ENCODE measurements at places on chromosomes 11 and 22.
A peak's percentile ranks its signal among the peaks of the same experiment; 100 is the strongest.

DNA sequence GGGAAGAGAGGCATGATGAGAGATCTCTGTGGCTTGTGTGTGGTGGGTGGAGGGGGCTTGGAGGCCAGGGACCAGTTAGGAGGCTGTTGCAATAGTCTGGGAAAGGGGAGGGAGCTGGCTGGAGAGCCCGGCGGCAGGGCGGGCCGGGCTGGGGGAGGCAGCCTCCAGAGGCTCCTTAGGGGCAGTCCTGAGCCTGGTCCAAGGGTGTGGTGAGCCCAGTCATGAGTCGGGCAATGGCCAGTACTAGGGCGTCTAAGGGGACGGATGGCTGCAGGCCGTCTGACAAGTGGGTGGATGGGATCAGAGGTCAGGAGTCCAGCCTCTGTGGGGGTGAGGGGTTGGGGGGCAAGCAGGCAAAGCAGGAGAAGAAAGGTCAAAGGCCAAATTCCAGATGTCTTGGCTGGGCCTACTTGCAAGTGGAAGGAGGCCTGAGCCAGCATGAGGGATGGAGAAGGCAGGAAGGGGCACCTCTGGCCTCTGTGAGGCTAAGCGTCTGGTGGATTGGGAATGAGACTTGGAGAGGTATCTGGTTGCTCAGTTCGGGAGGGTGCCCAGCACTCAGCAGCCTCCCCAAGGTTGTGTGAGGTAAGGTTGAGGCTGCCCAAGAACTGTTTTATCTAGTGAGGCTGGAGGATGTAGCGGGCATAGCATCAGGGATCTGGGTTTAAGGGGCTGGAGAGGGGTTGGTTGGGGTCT lies 6.0 kb upstream of the CD248 start:
- no peak for DNase-seq

DNA sequence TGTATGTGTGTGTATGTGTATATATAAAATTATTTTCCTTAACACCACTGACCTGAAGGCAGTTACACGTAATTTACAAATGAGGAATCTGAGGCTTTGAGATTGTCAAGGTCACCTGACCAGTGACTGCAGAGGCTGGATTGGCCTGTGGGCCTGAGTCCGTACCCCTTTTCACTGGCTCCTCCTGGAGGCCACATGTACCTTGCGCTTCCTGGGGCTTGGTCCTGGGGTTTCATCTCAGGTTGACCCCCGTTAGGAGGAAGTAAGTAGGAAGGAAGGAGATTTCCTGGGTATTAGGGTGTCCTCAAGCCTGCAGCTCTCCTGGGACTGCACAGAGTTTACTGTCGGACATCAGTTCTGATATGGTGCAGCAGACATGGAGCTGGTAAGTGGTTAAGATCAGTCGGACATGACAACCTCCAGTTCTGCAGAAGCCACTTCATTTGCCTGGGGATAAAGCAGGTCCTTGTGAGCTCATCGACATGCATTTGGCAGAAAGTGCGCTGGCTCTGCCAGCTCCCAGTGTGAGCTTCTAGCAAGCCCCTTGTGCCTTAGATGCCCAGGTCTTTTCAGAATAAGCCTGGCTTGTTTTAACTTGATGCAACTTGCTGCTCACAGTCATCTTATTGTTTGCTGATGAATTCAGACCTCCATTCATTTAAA lies 36.6 kb downstream of the ST3GAL4 start:
- peak; percentile 36 for DNase-seq

GRCh38 chr11:109993786-109994185 lies 99.4 kb upstream of the ZC3H12C start:
- no peak for DNase-seq

GRCh38 chr22:46738647-46739093 lies 618 bp upstream of the CERK start:
- DNase-seq = no peak

DNA sequence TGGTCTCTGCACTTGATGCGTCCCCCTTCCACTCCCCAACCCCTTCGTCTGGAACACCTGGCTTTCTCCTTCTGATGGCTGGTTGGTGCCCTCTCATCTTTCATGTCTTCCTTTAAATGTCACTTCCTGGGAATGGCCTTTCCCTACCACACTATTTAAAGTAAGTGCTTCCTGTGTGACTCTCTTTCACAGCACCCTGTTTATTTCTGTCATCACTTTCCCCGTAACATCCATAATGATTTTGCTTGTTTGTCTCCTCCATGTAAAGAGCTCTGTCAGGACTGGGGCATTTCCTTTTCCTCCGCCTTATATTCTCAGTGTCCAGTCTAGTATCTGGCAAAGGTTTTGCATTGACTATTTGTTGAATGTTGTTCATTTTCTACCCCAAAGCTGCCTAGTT lies 143.0 kb downstream of the DBX1 start:
- DNase-seq = no peak

DNA sequence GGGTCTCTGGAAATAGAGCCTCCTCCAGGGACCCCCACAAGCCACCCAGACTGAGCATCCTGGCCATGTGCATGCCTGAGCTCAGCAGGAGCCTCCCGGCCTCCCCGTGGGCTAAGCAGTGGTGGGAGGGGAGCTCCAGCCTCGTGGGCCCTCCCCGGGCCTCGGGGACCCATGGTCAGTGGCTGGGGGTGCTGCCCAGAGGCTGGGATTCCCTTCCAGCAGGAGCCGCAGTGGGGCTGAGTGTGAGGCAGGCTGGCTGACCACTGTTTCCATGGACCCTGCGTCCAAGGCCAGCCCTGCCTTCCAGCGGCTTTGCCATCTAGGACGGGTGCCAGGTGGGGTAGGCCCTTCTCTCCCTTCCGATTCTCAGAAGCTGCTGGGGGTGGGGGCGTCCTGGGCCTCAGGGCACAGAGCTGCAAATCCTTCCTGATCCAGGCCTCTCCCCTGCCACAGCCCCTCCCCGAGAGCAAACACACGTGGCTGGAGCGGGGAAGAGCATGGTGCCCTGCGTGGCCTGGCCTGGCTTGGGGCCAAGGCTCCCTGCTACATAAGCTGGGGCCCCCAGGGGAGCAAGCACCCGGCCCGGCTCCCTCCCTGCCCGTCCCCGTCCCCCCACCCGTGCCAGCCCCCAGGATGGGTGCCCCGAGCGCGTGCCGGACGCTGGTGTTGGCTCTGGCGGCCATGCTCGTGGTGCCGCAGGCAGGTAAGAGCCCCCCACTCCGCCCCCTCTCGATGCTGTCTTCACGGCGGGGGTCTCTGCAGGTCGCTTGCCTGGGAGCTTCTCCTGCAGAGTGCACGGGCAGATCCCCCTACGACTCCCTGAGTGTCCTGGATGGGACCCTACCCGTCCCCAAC lies at the start of gene MUC5B:
Gene MUC5B (plus strand): TSS at position 576 of the 855 bp plus-strand sequence. CDS start 58 bp downstream, at position 634.
- DNase-seq = no peak

DNA sequence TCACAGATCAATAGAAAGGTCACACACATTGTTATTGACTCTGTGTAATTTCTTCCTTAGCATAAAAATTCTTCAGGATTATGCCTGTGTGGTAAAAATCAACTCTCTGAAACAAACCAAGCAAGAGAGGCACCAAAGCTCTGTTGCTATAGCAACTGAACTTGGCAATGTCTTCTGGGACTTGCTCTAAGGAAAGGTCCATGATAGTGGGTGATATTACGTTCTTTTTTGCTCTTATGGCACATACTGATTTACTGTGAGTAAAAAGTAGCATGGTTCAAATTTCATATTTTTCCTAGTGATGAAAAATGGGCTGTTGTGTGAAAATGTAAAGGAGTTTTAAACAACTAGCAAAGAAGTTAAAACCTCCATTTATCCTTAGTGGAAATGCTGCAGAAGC lies 66.4 kb downstream of the SVIP start:
- no peak for DNase-seq

GRCh38 chr11:6611092-6611962 lies 689 bp downstream of the TAF10 start:
- DNase-seq = peak; percentile 53

GRCh38 chr11:103110391-103110790 lies 1.2 kb downstream of the DYNC2H1 start:
- no peak for DNase-seq

GRCh38 chr22:28478564-28478963 lies 201.1 kb downstream of the TTC28 start:
- DNase-seq = no peak

- peak; percentile 32 for DNase-seq
Measured at GRCh38 chr11:119704849-119705248, 24.2 kb downstream of the NECTIN1 start.

DNA sequence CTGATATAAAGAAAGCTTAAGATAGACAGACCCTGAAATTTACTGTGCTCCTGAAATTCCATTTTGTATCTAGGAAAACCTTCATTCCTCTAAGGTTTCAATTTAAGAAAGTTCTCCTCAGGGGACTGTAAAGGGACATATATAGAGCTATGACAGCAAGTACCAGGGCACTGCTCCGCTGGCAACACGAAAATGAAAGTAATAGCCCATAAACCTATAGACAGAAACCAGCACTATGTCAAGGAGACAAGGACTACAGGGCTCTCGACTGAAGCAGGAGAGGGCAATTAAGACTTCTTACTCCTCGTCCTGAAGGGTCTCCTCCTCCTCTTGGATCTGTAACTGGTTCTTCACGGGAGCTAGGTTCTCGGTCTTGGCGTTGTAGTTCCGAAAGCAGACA lies 6.9 kb downstream of the FEZ1 start:
- no peak for DNase-seq

DNA sequence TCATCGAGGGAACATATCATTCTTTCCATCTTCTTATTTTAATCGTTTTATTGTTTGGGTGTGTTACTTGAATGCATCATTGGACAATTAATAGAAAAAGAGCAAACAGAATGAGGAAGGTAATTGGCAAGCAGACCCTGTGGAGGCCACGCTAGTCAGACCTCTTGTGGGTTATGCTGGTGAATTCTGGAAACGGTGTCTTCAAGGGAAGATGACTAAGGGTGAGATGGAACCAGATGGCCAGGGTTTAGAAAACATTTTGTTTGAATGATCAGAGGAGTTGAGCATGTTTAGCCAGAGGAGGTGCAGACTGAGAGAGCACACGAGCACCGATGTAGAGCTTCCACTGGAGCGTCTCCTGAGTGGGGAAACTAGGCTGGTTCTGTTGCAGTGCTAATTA lies 8.5 kb downstream of the ST14 start:
- no peak for DNase-seq

GRCh38 chr11:18280438-18281045 lies 14.5 kb downstream of the SAA1 start:
- DNase-seq = no peak

DNA sequence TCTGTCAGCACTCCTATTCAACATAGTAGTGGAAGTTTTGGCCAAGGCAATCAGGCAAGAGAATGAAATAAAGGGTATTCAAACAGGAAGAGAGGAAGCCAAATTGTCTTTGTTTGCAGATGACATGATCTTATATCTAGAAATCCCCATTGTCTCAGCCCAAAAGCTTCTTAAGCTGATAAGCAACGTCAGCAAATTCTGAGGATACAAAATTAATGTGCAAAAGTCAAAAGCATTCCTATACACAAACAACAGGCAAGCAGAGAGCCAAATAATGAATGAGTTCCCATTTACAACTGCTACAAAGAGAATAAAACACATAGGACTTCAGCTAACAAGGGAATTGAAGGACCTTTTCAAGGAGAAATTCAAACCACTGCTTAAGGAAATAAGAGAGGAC lies 280.4 kb upstream of the LUZP2 start:
- DNase-seq = no peak

GRCh38 chr11:86632499-86633269 lies 39.7 kb downstream of the ME3 start:
- DNase-seq = no peak

- no peak for DNase-seq
Measured at GRCh38 chr11:295351-296170, 3.8 kb downstream of the IFITM5 start.

GRCh38 chr22:48842976-48843375 lies 984.7 kb downstream of the BRD1 start:
- no peak for DNase-seq

GRCh38 chr11:65871811-65872548 lies 620 bp downstream of the EFEMP2 start:
- no peak for DNase-seq

DNA sequence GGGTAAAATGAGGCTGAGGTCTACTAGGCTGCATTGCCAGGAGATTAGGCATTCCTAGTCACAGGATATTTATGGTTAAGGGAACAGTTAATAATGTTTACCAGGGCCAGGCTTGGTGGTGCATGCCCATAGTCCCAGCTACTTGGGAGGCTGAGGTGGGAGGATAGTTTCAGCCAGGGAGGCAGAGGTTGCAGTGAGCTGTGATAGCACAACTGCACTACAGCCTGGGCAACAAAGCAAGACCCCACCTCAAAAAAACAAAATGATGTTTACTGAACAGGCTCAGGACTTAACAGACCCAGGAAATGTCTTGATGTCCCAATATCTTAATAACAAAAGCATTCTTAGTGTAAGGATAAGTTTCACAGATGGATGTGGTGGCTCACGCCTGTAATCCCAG lies 2.8 kb upstream of the MRPL16 start:
- no peak for DNase-seq

GRCh38 chr11:8698379-8698851 lies 15.8 kb downstream of the RPL27A start:
- no peak for DNase-seq

- DNase-seq = no peak
Measured at GRCh38 chr11:110776081-110776480, 63.8 kb upstream of the ARHGAP20 start.

DNA sequence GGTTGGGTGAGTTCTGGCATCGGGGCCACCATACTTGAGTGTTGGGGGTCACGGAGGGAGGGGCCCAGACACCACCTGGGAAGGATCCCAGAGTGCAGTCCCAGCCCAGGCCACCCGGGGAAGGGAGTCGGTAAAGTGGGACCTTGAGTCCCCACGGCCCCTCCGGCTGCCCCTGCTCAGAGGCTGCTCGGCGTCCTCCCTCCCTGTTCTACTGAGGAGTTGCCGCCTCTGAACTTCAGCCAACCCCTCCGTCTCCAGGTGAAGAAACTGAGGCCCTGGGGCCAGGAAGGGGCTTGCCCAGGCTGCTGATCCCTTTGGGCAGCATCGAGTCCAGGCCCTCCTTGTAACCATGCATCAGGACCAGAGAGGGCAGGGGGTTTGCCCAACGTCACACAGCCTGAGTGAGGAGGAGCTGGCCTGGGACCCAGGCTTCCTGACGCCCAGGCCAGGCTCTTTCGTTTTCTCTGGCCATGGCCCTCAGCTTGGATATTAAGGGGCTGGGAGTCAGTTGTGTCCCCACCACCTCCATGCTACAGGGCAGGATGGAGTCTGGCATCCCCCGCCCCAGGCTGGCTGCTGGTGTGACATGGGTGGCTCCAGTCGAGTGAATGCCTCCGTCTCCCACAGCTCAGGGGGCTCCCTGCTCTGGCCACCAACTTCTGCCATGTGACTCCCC lies 1.3 kb downstream of the PARVG start:
- DNase-seq = no peak

All from hematopoietic multipotent progenitor cell treated with erythropoietin and hydrocortisone succinate and interleukin-3 and kit ligand, for 17 days (in vitro differentiated cells).